ENCODE measurements at places on chromosomes 6 and 20. TPM values are rescaled to one million over a fixed set of nuclear protein-coding genes. Genes with fewer than 3 reads are reported as not detected.

Gene C6orf141
- total RNA-seq: 0.51 TPM

Gene TRIM38
- 24.5 TPM for total RNA-seq

Gene CAGE1
- 0.16 TPM for total RNA-seq

Gene ELOVL2
- total RNA-seq: not detected

Gene TP53TG5
- 0.46 TPM for total RNA-seq

Gene ZNF334
- 1.7 TPM for total RNA-seq

Gene COL21A1
- not detected for total RNA-seq

- H3K27ac ChIP-seq: no peak overlapping the region
- H3K4me3 ChIP-seq: no peak overlapping the region
- no peak for DNase-seq
- H3K4me1 ChIP-seq: no peaks in the 10 kb centered on the region
- H3K36me3 ChIP-seq: no peaks in the 10 kb centered on the region
Measured at GRCh38 chr6:161017766-161018564, 26.4 kb downstream of the MAP3K4 start.

DNA sequence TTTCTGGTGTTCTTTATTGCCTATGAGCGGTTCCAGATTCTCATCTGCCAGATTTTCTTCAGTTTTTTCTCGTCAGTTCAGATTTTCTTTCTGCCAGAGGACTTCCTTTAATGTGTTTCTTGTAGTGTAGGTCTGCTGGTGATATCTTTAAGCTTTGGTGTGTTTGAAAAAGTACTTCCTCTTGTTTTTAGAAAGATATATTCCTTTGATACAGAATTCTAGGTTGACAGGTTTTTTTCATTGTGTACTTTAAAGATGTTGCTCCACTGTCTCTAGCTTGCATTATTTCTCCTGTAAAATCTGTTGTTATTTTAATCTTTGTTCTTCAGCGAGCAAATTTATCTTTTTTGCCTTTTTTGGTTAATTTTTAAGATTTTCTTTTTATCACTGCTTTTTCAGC lies 36.9 kb downstream of the ASXL1 start:
- H3K27ac ChIP-seq: no peak overlapping the region
- H3K4me1 ChIP-seq: no peaks in the 10 kb centered on the region
- no peaks in the 10 kb centered on the region for H3K36me3 ChIP-seq
- no peak overlapping the region for H3K4me3 ChIP-seq
- H3K27me3 ChIP-seq: no peaks in the 10 kb centered on the region

DNA sequence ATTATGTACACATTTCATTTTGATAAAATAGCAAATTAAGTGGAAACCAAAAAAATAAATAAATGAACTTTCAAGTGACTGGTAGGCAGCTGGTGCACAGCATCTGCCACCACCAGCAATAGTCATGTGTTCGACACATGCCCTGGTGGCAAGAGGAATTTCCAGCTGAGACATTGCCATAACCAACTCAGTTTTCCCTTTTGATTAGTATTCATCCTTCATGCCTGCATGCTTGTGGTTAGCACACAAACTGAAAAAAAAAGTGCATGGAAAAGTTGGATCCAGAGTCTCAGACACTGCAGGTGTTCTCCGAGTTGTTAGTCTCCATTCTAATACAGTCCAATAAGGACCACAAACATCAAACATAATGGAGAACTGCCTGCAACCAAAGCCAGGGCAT lies 156.0 kb upstream of the SOX4 start:
- no peak overlapping the region for H3K27ac ChIP-seq
- DNase-seq: no peak
- no peaks in the 10 kb centered on the region for H3K36me3 ChIP-seq
- H3K4me1 ChIP-seq: no peaks in the 10 kb centered on the region
- H3K4me3 ChIP-seq: no peak overlapping the region
- H3K27me3 ChIP-seq: no peaks in the 10 kb centered on the region

DNA sequence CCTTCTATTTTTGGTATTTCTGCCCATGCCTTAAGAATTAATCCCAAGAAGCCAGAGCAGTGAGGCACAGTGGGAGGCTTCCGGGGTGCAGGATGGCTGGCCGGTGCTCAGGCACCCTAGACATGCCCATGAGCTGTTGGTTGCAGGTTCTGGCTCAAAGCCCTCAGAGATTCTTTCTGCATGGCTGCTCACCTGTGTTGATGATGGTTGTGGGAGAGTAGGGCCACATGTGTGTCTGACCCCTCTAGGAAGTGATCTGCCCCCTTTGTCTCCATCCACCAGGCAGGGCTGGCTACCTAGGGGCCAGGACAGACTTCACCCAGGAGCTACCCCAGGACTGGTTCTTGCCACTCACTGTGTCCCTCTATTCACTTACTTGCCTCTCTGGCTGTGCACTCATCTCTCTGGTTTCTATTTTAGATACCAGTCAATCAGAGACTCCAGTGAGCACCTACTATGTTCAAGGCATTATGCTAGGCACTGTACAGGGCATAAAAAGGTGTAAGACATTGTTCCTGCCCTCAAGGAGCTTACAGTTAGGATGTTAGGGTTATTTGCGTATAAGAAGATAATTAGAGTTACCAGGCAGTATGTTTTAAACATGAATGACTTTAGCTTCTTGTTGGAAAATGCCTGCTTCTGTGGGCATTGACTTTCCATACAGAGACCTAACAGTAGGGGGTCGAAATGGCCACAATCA lies 16.8 kb downstream of the CD83 start:
- DNase-seq: no peak
- H3K27ac ChIP-seq: no peak overlapping the region
- H3K4me1 ChIP-seq: no peaks in the 10 kb centered on the region
- no peaks in the 10 kb centered on the region for H3K36me3 ChIP-seq
- no peak overlapping the region for H3K4me3 ChIP-seq

GRCh38 chr6:168105813-168106632 lies 27.0 kb upstream of the FRMD1 start:
- H3K36me3 ChIP-seq: no peaks in the 10 kb centered on the region
- no peak overlapping the region for H3K27ac ChIP-seq
- no peaks in the 10 kb centered on the region for H3K27me3 ChIP-seq
- H3K4me3 ChIP-seq: no peak overlapping the region

GRCh38 chr6:44442236-44442635 lies 54.7 kb downstream of the CDC5L start:
- H3K4me3 ChIP-seq: no peak overlapping the region
- DNase-seq: no peak
- no peak overlapping the region for H3K27ac ChIP-seq
- H3K36me3 ChIP-seq: no peaks in the 10 kb centered on the region
- H3K4me1 ChIP-seq: no peaks in the 10 kb centered on the region

DNA sequence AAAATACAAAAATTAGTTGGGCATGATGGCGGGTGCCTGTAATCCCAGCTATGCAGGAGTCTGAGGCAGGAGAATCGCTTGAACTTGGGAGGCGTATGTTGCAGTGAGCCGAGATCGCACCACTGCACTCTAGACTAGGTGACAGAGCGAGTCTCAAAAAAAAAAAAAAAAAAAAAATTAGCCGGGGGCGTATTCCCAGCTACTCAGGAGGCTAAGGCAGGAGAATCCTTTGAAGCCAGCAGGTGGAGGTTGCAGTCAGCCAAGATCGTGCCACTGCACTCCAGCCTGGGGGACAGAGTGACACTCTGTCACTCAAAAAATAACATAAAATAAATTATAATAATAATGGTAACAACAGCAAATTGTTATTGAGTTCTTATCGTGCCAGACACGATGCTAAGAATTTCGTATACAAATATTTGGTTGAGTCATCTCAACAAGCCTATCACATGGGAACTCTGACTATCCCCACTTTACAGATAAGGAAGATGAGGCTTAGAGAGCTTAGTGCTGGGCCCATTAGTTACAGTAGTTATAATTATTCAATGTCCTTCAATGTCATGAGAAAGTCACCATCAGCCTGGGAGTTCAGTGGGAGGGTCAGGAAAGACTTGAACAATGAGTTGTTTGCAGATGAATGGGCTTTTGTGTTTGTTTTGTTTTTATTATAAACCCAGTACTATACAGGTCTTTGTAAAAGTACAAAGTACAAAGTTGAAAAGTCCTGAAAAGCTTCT lies 19.4 kb downstream of the C6orf15 start:
- no peaks in the 10 kb centered on the region for H3K36me3 ChIP-seq
- no peak overlapping the region for H3K4me3 ChIP-seq
- H3K27ac ChIP-seq: no peak overlapping the region
- no peaks in the 10 kb centered on the region for H3K27me3 ChIP-seq
- no peak for DNase-seq

DNA sequence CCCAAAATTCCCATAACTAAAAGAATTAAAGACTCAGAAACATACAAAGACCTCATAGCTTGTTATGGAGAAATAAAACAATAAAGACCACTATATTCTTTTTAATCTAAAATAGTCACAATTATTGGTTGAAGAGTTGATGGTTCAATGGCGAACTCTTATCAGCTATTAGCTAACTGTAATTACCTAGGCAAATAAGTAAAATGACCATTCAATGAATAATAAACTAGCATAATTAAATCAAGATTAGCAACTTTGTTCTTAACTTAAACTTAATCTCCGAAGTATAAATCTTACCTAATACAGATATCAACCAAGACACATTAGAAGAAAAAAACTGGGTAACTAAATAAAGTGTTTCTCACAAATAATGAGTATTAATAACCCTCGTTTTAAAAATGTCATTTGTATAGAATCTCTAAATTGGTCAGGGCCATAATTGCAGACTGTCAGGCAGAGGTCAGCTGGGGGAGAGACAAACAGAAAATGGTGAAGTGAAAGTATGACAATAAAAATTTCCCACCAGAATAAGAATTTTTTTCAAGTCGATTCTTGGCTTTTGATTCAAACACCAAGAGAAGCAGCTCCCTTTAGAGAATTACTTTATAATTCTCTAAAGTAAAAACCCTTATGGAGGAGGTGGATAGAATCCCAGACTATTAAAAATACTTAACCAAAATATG lies 1.7 kb downstream of the FKBP5 start:
- peak overlapping the region; percentile 99 for H3K4me3 ChIP-seq
- peak overlapping the region; percentile 92 for H3K27ac ChIP-seq
- DNase-seq: no peak
- no peaks in the 10 kb centered on the region for H3K36me3 ChIP-seq
- peaks cover 19% of the 10 kb centered on the region for H3K4me1 ChIP-seq
- no peaks in the 10 kb centered on the region for H3K27me3 ChIP-seq

DNA sequence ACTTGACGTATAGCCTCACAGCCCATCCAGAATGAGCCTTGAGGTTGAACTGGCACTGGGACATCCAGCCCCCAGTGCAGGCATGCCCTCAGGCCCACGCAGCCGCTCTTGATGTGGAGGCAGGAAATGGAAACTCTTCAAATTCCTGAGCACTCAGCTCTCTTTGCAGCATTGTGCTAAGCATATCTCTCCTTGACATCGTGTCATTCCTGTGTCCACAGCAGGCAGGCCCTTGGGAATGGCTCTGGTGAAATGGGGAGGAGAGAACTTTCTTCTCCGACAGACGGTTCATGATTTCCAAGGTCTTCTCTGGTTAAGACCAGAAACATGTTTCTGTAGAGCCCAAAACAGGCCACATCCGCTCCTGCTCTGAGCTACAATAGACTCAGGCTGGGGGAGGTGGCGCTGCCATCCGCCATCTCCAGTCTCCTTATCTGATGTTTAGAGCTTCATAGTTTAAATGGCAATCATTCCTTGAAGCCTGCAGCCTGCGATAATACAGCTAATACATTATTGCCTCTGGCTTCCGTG lies 248.8 kb downstream of the CDH4 start:
- no peak overlapping the region for H3K4me3 ChIP-seq
- H3K36me3 ChIP-seq: no peaks in the 10 kb centered on the region
- H3K27ac ChIP-seq: no peak overlapping the region
- no peaks in the 10 kb centered on the region for H3K27me3 ChIP-seq

DNA sequence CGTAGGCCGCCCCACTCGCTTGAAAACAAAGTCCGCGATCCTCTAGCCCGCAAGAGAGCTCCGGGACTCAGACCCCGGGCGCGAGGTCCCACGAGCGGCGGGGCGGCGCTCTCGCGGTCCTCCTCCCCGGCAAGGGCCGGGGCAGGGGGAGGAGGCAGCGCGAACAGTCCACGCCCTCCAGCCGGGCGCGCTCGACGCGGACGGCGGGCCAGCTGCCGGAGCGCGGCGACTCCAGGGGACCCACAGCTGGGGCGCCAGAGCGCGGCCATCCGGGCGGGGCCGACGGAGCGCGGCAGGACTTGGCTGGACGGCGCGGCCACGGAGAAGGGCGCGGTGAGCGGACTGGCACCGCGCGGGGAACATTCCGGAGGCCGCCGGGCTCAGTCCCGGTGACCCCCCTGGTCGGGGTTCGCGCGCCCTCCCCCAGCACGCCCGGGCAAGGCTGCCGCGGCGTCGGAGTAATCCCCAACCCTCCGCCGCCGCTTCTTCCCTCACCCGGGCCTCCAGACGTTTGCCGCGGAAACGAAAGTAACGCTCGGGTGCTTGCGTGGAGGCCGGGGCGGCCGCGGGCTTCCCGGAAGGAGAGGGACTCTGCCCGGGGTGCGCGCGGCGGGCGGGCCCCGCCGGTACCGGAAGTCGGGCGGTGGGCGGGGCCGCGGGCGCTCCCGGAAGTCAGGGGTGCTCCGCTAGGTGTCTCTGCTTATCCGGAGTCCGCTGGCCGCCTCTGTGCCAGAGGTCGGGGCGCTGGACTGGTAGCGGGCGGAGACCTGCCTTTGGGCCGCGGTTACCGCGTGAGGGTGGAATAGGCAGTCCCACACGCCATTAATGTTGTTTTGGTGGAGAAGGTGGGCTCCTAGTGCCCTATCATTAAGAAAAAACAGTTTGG lies at the start of gene RIPK1:
RIPK1 (plus strand) TSS at position 166 of the 886 bp plus-strand sequence. CDS start 8,330 bp downstream, outside the sequence.
- H3K4me1 ChIP-seq: peaks cover 23% of the 10 kb centered on the region
- peak; percentile 96 for DNase-seq
- H3K36me3 ChIP-seq: peaks cover 8% of the 10 kb centered on the region
- peak within 1 kb of the TSS; percentile 99 for H3K27ac ChIP-seq
- H3K27me3 ChIP-seq: no peaks in the 10 kb centered on the region
- peak within 1 kb of the TSS; percentile 86 for H3K4me3 ChIP-seq

- H3K36me3 ChIP-seq: no peaks in the 10 kb centered on the region
- H3K4me1 ChIP-seq: no peaks in the 10 kb centered on the region
Measured at GRCh38 chr6:146295695-146296094, 247.9 kb upstream of the RAB32 start.

Data from naive thymus-derived CD4-positive, alpha-beta T cell (primary cell).